ENCODE measurements at places on chromosomes 6 and 20. TPM values are rescaled to one million over a fixed set of nuclear protein-coding genes. Genes with fewer than 3 reads are reported as not detected.

BNIP5 gene
- total RNA-seq, result not detected

GABBR1 gene
- total RNA-seq, result 1.6 TPM

DDX43 gene
- total RNA-seq, result 3.5 TPM

DNA sequence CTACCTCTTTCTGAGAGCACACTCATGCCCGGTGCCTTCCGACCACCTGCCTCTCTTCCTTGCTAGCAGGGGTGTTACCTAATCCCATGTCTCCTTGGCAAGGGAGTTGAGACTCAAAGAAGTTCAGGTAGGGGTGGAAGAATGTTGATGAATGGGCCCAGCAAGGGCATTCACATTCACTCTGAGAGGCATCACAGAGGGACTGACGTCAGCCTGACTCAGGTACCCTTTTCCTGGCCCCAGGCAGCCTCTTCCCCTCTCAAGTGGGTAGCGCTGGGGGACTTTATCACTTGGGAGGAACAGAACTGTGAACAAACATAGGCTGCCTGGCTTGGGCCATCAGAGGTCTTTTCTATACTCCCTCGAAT is 35.3 kb downstream of the HM13 start:
- no peak for DNase-seq

DNA sequence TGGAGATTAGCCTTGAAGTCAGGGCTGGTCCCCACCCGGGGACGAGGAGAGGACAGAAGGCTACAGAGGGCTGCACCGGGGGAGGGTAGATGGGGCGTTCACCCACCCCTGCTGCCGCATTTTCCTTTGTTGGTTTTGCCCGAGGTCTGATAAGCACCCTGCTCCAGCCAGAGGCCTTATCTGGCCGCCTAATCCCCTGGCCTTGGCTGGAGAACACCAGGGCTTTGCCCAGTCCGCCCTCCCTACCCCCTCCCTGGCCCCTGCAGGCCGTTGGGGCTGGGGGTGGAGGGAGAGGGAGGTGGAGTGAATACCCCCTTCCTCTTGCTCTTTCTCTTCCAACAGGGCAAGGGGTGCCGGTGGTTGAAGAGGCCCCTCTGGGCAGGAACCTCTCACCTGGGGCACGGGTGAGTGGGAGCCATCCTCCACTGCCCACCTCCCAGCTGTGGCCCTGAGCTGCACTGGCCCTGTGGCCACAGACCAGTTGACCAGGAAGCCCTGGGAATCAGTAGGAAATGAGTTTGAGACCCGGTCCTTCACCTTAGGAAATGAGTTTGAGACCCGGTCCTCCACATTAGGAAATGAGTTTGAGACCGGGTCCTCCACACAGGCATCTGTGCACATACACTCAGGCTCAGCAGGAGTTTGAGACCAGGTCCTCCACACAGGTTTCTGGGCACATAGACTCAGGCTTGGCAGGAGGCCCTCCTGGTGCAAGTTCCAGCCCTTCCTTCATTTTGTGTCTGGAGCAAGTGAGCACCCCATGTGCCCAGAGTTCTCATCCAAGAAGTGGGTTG is 12.0 kb upstream of the GATA5 start:
- no peak for DNase-seq

DNA sequence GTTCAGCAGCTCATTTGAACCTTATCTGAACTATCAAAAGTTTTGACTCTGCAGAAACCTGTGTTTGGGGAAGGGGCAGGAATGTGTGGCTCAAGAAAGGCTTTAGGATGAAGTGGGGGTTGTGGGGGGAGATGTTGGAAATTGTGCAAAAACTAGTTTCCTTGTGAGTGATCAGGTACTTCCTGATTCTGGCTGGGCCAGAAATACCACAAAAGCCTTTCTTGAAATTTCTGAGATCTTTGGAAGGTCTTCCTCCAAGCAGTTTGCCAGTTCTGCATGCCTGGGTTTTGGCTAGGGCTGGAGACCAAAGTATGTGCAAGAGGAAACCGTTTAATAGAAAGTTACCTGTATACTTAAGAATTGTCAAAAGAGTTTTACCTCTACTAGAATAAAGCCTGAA is 116.6 kb downstream of the BMP2 start:
- DNase-seq, result no peak

- no peak for DNase-seq
Observed at GRCh38 chr6:167702241-167702827, 124.4 kb upstream of the AFDN start.

- DNase-seq, result no peak
Observed at GRCh38 chr20:25238319-25239037, 9.4 kb upstream of the PYGB start.

Data from Caki2 (cell line).